ENCODE measurements at places on chromosomes 7 and 10.

- DNase-seq: no peak
Measured at GRCh38 chr10:104020020-104020419, 53.1 kb downstream of the SLK start.

GRCh38 chr10:109959259-109960145 lies 36.2 kb upstream of the XPNPEP1 start:
- DNase-seq: no peak

GRCh38 chr7:26675143-26675887 lies 189.1 kb downstream of the SKAP2 start:
- peak; percentile 24 for DNase-seq

GRCh38 chr7:116706668-116707126 lies 34.7 kb downstream of the MET start:
- no peak for DNase-seq

DNA sequence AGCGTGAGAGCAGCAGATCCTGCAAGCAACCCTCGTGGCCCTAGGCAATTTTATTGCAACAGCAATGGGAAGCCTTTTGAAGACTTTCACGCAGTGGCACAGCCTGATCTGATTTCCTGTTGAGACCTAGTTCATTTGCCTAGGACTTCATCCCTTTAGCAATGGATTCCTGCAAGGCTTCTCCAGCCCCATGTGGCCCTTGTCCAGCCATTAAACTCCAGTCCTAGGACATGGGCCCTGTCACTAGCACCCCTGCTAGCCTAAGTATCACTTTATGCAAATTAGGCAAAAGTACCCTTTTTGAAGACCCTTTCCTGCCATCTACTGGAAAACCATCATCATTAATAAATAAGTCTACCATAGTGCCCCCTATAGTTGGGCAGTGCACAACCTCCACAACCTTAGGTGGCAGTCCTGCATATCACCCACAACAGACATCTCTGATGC lies 379.4 kb downstream of the GALNT17 start:
- no peak for DNase-seq

- peak; percentile 93 for DNase-seq
Measured at GRCh38 chr7:28151965-28152364, 28.6 kb downstream of the JAZF1 start.

DNA sequence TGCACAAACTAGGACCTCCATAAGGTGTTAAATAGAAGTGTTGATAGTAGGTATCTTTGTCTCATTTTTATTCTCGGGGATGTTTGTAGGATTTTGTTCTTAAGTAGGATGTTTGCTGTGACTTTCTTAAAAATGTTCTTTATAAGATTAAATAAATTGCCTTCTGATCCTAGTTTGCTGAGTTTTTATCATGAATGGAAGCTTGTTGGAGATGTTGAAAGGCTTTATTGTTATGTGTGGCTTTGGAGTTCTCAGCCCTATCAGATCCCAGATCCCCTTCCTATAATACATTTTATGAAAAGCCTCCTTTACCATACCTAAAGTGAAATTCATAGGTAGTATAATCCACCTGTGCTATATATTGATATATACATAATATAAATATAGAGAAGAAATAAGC lies 40.1 kb downstream of the NHLRC2 start:
- DNase-seq: no peak

GRCh38 chr7:17530741-17531421 lies 232.4 kb downstream of the AHR start:
- no peak for DNase-seq

DNA sequence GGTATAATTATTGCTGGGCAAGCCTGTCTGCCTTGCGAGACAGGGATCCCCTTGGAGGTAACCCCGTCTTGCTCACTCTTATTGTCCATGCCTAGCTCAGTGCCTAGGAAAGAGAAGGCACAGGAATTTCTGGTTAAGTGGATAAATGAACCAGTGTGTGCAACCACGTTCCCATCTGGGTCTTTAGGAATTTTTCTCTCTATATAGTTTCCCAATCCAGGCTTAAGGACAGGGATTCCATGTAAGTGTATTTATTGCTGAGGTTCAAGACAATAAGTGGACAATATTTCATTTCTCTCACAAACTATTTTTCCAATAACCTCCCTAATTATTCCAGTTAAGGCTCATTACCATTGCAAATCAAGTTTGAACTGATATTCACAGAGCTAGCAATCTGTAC lies 8.9 kb upstream of the ADAM12 start:
- DNase-seq: no peak

- DNase-seq: no peak
Measured at GRCh38 chr10:60086862-60087261, 180.5 kb upstream of the CCDC6 start.

GRCh38 chr7:149196151-149196704 lies 882 bp downstream of the ZNF282 start:
- DNase-seq: no peak

DNA sequence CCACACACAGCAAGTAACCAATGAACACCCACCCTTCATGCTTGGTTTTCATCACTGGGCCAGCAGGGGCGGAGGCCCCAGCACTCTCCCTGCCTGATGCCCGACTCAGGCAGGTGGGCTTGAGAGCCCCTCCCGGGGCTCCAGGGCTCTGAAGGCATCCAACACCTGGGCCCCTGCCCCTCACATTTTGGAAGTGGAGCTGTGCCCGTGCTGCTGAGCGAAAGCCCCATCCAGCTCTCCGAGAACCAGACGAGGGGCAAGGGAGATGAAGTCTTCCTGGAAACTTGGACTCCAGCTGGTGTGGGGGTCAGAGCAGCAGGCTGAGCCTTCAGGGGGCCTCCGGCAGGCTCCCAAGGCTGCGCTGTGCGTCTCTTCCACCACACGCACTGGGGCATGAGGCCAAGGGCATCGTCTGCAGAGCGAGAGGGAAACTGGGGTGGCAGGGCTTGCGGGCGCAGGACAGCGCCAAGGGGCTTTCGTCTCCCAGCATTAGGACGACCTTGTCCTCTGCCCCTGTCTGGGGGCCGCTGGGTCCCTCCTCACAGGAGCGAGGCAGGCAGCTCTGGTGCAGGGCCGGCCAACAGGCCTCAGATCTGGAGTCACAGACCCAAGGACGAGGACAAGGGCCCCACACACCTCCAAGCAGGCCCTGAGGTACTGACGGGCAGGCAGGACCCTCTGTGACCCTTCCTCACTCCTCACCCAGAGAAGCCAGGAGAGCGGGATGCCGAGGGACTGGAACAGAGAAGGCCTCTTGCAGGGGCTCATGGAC lies 108.3 kb upstream of the FAM20C start:
- DNase-seq: no peak

DNA sequence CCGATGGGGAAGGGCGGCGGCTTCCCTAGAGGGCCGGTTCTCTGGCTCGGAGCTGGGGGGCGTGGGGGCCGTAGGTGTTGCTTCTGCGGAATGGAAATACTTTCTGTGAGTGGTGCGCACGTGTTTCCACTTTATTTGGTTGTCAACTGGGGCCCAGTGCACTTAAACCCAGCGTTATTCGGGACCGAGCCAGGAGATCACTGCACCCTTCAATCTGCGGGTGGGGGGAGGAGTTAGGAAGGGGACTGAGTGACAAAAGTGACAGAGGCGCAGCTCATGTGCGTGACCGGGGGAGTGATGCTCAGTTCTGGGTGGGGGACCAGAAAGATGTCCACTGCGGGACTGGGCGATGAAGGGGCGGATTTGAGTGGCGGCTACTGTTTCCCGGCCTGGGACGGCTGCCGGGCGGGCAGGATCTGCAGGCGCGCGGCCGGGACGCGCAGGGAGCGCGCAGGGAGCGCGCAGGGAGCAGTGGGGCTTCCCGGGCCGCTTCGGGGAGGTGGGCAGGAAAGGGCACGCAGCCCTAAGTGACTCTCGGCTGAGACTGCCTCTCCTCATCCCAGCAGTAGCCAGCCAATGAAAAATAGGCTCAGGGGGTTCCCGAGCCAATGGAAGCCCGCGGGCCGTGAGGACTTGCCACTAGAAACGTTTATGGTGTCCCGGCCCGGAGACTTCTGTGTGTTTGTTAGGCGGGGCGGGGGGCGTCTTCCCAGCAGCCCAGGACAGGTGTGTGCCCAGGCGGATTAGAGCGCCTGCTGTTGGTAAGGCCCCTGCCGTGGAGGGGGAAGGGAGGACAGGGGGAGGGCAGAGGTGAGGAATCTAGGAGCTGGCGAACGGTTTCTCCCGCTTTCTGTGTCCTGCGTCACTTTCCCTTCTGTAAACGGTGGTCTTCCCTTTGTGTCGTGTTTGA lies 54.3 kb upstream of the KDM7A start:
- peak; percentile 39 for DNase-seq

- DNase-seq: peak; percentile 98
Measured at GRCh38 chr10:89242840-89243568, 8.6 kb downstream of the LIPA start.

DNA sequence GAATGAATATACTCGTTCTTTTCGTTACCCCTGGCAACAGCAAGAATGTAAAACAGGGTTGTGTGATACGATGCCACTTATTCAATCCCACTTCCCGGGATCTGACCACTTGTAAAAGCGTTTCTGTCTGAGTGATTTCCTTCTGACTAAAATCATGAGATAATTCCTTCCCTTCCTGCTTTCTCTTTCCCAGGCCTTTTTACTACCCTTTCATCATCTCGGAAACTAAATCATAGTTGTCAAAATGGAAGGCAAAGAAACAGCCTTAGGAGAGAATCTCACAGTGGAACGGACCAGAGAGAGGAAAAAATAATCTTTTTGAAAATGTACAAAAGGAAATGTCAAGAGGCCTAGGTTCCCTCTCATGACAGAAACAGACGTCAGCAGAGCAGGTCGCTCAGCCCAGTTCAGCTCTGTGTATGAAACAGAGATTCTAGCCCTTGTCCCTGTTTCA lies 29.8 kb downstream of the DIP2C start:
- DNase-seq: peak; percentile 2

DNA sequence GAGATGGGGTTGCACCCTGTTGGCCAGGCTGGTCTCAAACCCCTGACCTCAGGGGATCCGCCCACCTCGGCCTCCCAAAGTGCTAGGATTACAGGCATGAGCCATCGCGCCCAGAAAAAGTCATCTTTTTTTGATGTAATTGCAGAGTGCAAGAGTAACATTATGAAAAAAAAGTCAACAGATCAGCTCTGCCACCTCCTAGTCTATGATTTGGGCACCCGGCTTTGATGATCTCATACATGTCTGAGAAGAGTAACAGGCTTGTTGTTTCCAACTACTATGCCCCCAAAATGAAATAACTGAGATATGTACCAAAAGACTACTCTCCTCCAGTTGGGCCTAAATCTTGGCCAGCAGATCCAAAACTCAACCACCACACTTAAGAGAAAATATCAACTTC lies 40.8 kb downstream of the VOPP1 start:
- DNase-seq: peak; percentile 45

GRCh38 chr10:17790651-17791050 lies 18.5 kb upstream of the MRC1 start:
- peak; percentile 81 for DNase-seq

- DNase-seq: no peak
Measured at GRCh38 chr7:132858760-132859159, 223.1 kb downstream of the CHCHD3 start.

GRCh38 chr10:48639632-48640031 lies 34.8 kb upstream of the ARHGAP22 start:
- DNase-seq: peak; percentile 87

DNA sequence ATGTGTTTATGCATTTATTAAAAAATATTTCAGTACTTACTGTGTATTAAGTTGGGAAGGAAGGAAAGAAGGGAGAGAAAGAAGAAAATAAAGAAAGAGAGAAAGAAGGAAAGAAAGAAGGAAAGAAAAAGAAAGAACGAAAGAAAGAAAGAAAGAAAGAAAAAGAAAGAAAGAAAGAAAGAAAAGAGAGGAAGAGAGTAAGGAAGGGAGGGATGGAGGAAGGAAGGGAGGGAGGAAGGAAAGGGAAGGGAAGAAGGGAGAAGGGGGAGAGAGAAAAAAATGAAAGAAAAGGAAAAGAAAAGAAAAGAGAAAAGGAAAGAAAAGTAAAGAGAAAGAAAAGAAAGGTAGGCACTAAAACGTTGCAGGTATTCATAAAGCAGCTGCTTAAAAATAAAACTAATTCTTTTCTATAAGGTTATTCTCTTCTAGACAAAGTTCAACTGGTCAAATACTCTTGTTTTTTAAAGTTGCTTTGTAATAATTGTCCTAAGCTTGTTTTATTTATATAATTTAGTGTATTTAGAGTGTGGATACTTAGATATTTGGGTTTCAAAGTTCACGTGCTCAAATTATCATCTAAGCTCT lies 703.3 kb upstream of the LRRTM3 start:
- no peak for DNase-seq

GRCh38 chr7:70711452-70711851 lies 420.5 kb upstream of the GALNT17 start:
- DNase-seq: no peak

- DNase-seq: peak; percentile 94
Measured at GRCh38 chr10:44958196-44958897, 1.3 kb upstream of the RASSF4 start.

DNA sequence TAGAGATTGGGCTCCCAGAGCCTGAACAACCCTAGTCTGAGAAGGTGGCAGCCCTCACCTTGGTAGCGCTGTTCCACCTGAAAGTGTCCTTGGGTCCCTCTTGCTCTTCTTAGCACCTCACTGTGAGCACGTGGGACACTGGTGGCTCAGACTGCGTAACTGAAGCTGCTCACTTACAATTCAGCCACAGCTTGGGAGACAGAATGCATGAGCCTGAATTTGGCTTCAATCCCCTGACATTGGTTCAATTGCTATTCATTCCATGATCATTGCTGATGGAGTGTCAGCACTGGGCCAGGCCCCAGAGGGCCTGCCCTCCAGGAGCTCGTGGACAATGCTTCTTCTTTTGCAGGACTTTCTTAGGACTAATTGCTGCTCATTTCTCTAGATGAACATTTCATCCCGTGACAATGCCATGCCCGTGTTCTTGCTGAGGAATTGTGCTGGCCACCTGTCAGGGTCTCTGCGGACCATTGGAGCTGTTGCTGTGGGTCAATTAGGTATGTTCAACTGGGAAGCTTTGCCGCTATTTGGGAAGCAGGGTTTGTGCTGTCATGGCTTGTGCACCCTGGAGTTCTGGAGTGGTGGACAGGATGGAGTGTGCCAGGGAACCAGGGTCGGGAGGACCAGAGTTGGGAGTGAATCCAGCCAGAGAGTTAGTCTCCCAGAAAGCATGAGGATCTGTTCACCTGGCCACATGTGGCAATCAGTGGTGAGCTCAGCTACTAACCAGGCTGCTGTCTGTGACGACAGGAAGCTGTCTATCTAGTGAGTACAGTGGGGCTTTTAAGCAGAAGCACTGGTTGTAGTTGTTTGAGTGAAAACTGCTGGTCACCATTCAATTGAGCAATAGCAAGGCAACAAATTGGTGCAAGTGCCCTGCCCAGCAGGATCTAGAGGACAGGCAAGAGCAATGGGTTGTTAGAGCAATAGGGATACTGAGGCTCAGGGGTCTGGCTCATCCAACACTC lies 105.1 kb downstream of the WDFY4 start:
- peak; percentile 44 for DNase-seq

DNA sequence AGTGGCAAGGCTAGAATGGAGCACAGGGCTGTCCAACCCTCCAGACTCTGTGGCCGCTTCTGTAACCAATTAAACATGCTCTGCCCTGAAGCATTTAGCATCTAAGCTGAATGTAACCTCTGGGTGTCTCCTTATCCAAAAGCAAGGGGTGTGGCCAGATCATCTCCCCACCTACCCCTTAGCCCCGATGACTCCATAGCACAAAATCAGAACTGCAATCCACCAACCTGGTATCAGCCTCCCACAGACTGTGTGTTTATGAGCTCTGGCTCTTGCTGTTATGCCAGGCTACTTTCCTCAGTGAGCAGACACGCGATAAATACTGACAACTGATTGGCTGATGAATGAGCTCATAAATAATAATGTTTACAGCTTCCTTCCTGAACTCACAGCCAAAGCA lies 3.2 kb downstream of the FRMD4A start:
- no peak for DNase-seq

- peak; percentile 81 for DNase-seq
Measured at GRCh38 chr7:111531993-111532392, 30.3 kb downstream of the IMMP2L start.

Measured in inflammatory macrophage treated with lipopolysaccharide for 4 hours (primary cell).